Peyer's patch (tissue), 4 donors: ENCODE measurements at places on chromosomes 2 and 18. TPM values are rescaled to one million over a fixed set of nuclear protein-coding genes. Genes with fewer than 3 reads are reported as not detected.

- H3K27ac ChIP-seq: no peak overlapping the region
- no peak overlapping the region for H3K4me3 ChIP-seq
- H3K36me3 ChIP-seq: no peaks in the 10 kb centered on the region
- DNase-seq: no peak
Measured at GRCh38 chr18:69109686-69110085, 291.0 kb upstream of the DOK6 start.

DNA sequence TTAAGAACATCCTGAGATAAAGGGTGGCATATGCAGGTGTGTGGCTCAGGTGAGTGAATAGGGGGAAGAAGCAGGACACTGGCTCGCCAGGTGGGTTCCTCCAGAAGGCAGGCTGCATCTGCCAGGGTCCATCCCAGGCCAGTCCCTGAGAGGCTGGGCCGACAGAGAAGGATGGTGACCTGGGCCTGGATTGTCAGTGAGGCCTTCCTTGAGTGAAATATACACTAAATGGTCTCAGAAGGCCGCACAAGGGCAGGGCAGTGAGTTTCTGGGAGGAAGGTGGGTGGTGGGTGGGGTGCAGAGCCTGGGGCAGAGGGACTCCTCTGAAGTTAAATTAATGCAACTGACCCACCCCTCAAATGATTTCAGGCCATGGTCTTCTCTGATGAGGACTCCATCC lies 182.1 kb downstream of the ANKRD30B start:
- no peaks in the 10 kb centered on the region for H3K4me1 ChIP-seq
- no peak for DNase-seq
- H3K36me3 ChIP-seq: no peaks in the 10 kb centered on the region
- H3K27me3 ChIP-seq: no peaks in the 10 kb centered on the region
- no peak overlapping the region for H3K27ac ChIP-seq

GRCh38 chr2:64930258-64930671 lies 58.9 kb upstream of the SLC1A4 start:
- no peaks in the 10 kb centered on the region for H3K27me3 ChIP-seq
- H3K4me3 ChIP-seq: no peak overlapping the region
- DNase-seq: no peak

- H3K27ac ChIP-seq: no peak overlapping the region
- H3K4me3 ChIP-seq: no peak overlapping the region
- no peaks in the 10 kb centered on the region for H3K27me3 ChIP-seq
- no peaks in the 10 kb centered on the region for H3K4me1 ChIP-seq
- H3K36me3 ChIP-seq: no peaks in the 10 kb centered on the region
- no peak for DNase-seq
Measured at GRCh38 chr2:120262150-120262549, 9.5 kb downstream of the RALB start.

- H3K36me3 ChIP-seq: no peaks in the 10 kb centered on the region
- no peaks in the 10 kb centered on the region for H3K27me3 ChIP-seq
- no peak overlapping the region for H3K4me3 ChIP-seq
- no peak overlapping the region for H3K27ac ChIP-seq
- no peak for DNase-seq
Measured at GRCh38 chr2:215843579-215843978, 169.8 kb downstream of the MREG start.

- H3K4me1 ChIP-seq: no peaks in the 10 kb centered on the region
- H3K4me3 ChIP-seq: no peak overlapping the region
- no peaks in the 10 kb centered on the region for H3K36me3 ChIP-seq
- no peaks in the 10 kb centered on the region for H3K27me3 ChIP-seq
Measured at GRCh38 chr2:215657844-215658243, 222.0 kb upstream of the FN1 start.

DNA sequence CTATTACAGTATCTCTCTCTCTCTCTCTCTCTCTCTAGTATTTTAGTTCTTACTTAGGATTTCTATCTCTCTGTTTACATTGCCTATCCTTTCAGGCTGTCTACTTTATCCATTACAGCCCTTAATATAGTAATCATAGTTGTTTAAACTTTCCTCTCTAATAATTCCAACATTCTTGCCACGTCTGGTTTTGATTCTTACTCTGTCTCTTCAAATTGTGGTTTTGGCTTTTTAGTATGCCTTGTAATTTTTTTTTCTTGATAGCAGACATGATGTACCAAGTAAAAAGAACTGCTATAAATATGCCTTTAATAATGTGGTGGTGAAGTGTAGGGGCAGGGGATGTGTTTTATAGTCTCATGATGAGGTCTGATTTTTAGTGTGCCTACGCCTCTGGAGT lies 1809.5 kb upstream of the CELF4 start:
- H3K27ac ChIP-seq: no peak overlapping the region
- no peak overlapping the region for H3K4me3 ChIP-seq
- H3K36me3 ChIP-seq: no peaks in the 10 kb centered on the region
- no peak for DNase-seq
- H3K4me1 ChIP-seq: no peaks in the 10 kb centered on the region
- H3K27me3 ChIP-seq: no peaks in the 10 kb centered on the region

GRCh38 chr2:23414871-23415270 lies 29.9 kb downstream of the KLHL29 start:
- H3K4me3 ChIP-seq: no peak overlapping the region
- DNase-seq: peak; percentile 37
- H3K4me1 ChIP-seq: no peaks in the 10 kb centered on the region

The CABYR gene
- not detected for total RNA-seq

GRCh38 chr2:120108049-120108448 lies 95.2 kb downstream of the EPB41L5 start:
- H3K27ac ChIP-seq: no peak overlapping the region
- no peaks in the 10 kb centered on the region for H3K27me3 ChIP-seq
- no peaks in the 10 kb centered on the region for H3K36me3 ChIP-seq
- H3K4me3 ChIP-seq: no peak overlapping the region
- no peak for DNase-seq

GRCh38 chr2:189253836-189254235 lies 74.3 kb upstream of the COL5A2 start:
- no peaks in the 10 kb centered on the region for H3K4me1 ChIP-seq
- H3K36me3 ChIP-seq: no peaks in the 10 kb centered on the region
- no peak overlapping the region for H3K27ac ChIP-seq
- no peak overlapping the region for H3K4me3 ChIP-seq

The TMEM87B gene
- total RNA-seq: 85.6 TPM

- DNase-seq: no peak
- H3K4me3 ChIP-seq: no peak overlapping the region
- no peaks in the 10 kb centered on the region for H3K27me3 ChIP-seq
- no peaks in the 10 kb centered on the region for H3K4me1 ChIP-seq
Measured at GRCh38 chr2:147293991-147294824, 550.6 kb upstream of the ACVR2A start.

The VWC2L gene
- total RNA-seq: not detected

DNA sequence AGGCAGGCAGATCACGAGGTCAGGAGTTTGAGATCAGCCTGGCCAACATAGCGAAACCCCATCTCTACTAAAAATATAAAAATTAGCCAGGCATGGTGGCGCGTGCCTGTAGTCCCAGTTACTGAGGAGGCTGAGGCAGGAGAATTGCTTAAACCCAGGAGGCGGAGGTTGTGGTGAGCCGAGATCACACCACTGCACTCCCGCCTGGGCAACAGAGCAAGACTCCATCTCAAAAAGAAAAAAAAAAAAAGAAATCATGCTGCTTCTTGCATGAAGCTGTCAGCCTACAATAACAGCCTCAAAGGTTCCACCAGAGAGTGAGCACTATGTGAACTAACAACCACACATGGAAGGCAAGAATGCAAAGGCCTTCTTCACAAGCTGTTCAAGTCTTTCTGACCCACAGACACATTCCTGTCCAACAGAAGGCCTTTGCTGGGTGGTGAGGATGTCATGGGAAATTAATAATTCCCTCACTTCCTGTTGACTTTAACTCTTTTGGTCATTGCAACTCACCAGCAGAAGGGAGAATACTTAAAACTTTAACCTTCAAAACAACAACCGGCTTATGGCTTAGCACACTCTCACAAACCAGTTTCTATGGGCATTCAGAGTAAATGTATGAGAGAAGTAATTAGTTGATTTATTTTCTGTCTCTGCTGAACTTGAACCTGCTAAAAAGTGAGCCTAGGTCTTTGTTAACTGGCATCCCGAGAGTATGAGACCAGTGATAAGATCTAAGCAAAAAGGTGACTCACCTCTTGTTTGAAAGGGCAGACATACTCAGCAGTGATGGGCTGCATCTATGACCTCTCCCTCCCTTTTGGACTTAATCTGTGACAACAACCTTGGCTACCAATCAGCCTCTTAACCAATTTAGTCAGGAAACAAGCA lies 11.8 kb downstream of the PLEKHM3 start:
- H3K4me1 ChIP-seq: no peaks in the 10 kb centered on the region
- no peaks in the 10 kb centered on the region for H3K27me3 ChIP-seq
- DNase-seq: no peak
- H3K4me3 ChIP-seq: no peak overlapping the region
- H3K27ac ChIP-seq: no peak overlapping the region

The NEU4 gene
- total RNA-seq: 35.5 TPM

The IL1A gene
- total RNA-seq: not detected

DNA sequence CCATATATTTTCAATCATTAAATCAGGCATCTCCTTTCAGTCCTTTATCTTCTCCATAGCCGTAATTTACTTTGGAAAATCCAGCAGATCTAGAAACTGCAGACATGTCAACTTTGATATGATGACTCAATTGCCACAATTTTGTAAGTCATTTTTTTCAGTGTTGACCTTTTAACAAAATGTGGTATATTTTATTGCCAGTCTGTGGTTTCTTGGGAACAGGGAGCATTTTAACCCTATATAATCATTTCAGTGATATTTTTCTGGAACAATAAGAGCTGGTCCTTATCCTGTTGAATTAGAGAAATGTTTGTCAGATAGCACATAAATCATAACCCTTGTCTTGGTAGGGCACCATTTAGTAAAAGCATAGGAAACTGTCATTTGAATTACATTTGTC lies 90.9 kb upstream of the UBXN4 start:
- no peak overlapping the region for H3K4me3 ChIP-seq
- no peak overlapping the region for H3K27ac ChIP-seq
- peaks cover 16% of the 10 kb centered on the region for H3K36me3 ChIP-seq

DNA sequence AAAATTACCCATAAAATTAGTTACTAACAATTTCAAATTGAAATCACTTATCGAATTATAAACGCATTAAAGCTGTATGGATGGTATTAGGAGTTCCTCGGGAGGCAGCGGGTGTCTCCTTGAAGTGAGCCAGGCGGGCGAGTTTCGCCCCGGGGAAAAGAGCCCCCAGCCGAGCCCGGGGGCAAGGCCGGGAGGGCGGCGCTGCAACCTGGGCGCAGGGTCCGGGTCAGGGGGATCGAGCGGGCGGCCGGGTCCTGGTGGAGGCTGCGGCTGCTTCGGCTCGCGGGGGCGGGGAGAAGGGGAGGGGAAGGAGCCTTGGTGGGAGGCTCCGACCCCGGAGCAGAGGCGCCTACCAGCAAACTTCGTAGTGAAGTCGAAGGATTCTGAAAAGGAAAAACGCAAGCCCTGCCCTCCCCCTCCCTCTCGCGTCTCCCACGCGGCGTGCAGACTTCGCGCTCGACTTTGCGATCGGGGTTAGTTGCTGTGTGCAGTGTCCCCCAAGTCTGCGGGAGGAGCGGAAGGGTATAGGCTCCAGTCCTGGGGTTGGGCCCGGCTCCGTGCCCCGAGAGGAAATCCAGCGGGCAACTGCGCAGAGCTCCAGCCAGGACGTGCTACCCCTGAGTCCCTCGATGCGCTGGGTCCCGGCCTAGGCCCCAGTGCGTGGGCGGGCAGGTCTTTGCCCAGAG lies 140.8 kb downstream of the MEIS1 start:
- no peak for DNase-seq
- H3K27me3 ChIP-seq: peaks cover 4% of the 10 kb centered on the region
- H3K4me1 ChIP-seq: no peaks in the 10 kb centered on the region
- peak overlapping the region; percentile 64 for H3K27ac ChIP-seq

DNA sequence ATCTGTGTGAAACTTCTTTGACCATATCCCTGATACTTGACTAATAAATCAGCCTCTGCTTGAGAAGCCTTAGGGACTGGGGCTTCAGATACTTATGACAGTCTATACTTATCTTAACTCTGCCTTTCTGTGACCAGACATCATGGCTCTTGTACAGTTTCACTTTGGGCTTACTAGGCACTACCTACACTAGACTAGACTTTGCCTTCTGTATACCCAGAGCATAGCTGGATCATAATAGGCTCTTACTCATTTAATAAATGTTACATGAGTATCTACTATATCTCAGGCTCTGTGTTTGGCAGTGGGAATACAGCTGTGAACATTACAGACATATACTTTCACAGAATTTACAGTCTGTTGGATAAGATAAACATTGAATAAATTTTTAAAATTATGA lies 9.0 kb downstream of the UGP2 start:
- no peak for DNase-seq
- H3K27me3 ChIP-seq: no peaks in the 10 kb centered on the region
- H3K4me1 ChIP-seq: no peaks in the 10 kb centered on the region
- no peak overlapping the region for H3K4me3 ChIP-seq
- H3K36me3 ChIP-seq: no peaks in the 10 kb centered on the region

The ARHGAP25 gene
- 12.1 TPM for total RNA-seq

DNA sequence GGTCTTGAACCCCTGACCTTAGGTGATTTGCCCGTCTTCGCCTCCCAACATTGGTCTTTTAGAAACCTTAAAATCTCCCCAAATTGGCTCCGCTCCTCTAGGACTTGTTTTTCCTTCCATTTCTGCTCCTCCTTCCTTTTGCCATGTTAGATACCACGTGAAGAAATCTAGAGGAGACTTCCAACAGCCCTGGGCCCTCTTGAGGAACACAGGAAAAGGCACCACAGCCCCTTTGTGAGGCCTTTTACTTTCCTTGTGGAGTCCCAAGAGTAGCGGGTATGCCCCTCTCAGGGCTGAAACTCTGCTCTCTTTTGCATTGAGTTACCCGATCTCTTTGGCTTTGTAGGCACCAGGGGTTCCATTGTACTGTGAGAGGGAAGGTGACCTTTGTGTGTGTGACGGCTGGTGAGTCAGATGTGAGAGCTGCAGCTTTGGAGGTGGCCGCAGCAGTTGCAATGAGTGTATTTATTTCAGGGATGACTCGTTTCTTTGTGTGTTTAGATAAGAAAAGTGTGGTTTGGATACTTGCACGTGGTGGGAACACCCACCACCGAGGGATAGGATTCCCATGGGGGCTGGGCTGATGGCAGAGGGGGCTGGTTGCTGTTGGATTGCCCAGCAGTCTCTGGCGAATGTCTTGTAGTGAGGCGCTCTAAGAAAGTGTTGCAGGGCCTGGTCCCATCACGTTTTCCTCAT lies 218.4 kb upstream of the HS6ST1 start:
- no peaks in the 10 kb centered on the region for H3K27me3 ChIP-seq
- H3K4me1 ChIP-seq: no peaks in the 10 kb centered on the region
- H3K27ac ChIP-seq: no peak overlapping the region
